CD4-positive, alpha-beta memory T cell (primary cell): ENCODE measurements at places on chromosomes 6 and 20. TPM values are rescaled to one million over a fixed set of nuclear protein-coding genes. Genes with fewer than 3 reads are reported as not detected.

CASS4 gene
- polyA plus RNA-seq = 4.9 TPM

SLC12A5 gene
- not detected for polyA plus RNA-seq

DNA sequence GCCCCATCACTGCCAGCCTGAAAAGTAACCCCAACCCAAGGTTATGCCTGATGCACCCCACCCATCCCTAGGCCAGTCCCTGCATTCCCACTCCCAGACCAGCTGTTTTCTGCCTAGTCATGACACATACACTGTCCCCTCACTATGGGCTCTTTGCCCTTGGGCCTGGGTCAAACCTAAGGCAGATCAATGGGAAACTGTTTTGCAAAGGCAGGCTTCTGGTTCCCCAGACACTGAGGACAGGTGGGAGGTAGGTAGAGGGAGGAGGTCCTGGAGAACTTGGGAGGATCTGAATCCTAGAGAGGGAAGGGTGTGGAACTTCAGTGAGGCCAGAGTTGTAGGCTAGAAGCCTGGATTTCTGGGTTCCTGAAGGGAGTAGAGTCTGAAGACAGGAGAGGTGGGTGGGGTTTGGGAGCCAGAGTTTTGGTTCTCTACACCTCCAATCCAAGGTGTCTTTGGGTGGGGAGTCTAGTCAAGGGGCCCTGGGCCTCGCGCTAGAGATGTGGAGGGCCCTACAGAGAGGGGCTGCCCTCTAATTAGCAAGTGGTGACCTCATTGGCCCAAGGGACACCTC is 2.0 kb downstream of the CLIC1 start:
- H3K4me1 ChIP-seq = peaks cover 61% of the 10 kb centered on the region
- H3K27ac ChIP-seq = peak overlapping the region; percentile 82
- H3K4me3 ChIP-seq = peak overlapping the region; percentile 99

GRCh38 chr6:127706216-127706615 is 129.2 kb downstream of the C6orf58 start:
- no peak overlapping the region for H3K27ac ChIP-seq
- no peak overlapping the region for H3K4me3 ChIP-seq
- no peak for DNase-seq

DNA sequence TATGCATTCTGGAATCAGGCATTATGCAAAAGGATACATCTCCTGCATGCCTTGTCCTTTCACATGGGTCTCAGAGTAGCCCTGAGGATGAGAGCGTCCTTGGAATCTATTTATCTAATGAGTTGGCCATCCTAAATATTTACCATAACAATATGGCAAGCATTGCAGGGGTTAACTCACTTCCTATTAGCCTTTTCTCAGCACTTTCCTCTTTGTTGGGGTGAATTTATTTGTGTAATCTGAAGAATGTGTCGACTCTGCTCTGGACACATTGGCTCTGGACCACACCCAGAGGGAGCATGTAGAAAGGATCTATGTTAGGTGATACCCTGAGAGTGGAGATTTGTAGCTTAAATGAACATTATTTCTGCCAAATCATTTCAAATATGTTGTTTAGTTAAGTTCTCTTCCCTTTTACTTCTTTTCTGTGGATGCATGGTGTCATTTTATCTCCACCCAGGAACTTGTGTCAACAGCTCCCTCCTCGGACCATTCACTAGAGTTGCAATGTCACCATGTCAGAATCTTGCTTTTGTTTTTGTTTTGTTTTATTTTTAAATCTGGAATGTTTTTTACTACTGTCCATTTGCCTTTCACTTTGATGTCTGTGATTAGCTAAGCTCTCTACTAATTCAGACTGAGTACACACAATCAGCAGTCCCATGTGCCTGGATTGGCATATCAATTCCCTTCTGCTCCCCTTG is 757.0 kb upstream of the MMS22L start:
- no peaks in the 10 kb centered on the region for H3K4me1 ChIP-seq
- no peak overlapping the region for H3K4me3 ChIP-seq
- no peaks in the 10 kb centered on the region for H3K27me3 ChIP-seq
- no peak for DNase-seq
- H3K27ac ChIP-seq = no peak overlapping the region

DNA sequence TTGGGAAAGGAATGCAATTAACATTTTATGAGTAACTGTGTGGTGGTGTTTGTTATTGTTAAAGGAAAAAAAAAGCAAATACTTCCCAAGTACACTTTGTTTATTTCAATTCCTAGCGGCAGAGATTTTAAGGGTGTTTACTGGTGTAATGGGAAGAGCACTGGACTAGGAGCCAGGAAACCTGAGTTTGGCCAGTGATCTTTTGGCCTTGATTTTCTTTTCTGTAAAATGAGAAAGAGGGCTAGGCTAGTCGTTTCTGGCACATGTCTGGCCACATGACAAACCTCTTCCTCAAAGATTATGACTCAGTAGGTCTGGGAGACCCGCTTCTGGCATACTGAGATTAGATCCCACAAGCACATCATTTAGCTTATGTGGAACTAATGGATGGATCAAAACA is 428.1 kb upstream of the NOX3 start:
- no peak overlapping the region for H3K27ac ChIP-seq
- no peak overlapping the region for H3K4me3 ChIP-seq
- H3K27me3 ChIP-seq = no peaks in the 10 kb centered on the region
- H3K4me1 ChIP-seq = peaks cover 20% of the 10 kb centered on the region

DNA sequence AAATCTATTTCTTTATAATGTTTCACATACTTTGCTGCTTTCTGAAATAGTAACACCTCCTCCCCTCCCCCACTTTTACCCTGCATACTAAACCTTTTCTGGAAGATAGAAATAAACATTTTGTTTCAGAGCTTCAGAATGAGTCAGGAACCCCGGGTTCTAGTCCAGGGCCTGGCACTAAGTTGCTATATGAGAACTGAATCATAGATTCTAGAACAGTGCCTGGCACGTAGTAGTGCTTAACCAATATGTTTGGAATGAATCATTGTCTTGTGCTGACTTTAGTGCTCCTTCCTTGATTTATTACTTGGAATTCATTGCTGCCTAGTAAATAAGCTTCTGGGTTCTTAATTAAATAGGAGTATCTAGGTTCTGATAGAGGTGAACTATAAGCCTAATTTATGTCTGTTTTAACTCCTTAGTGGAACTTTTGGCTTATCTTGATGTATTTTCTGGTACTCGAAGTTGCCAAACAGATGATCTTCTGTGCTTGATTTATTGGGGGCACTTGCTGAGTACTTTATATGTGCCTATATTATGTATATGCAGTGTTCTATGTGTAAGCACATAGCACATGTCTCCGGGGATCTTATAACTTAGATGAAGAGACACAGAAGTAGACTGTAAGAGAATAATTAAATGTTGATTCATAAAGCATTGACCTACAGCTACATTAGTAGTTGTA is 18.6 kb downstream of the TAB2 start:
- no peaks in the 10 kb centered on the region for H3K36me3 ChIP-seq
- no peaks in the 10 kb centered on the region for H3K27me3 ChIP-seq
- H3K4me3 ChIP-seq = no peak overlapping the region
- H3K4me1 ChIP-seq = peaks cover 93% of the 10 kb centered on the region
